ENCODE measurements at places on chromosomes 3 and 15.

DNA sequence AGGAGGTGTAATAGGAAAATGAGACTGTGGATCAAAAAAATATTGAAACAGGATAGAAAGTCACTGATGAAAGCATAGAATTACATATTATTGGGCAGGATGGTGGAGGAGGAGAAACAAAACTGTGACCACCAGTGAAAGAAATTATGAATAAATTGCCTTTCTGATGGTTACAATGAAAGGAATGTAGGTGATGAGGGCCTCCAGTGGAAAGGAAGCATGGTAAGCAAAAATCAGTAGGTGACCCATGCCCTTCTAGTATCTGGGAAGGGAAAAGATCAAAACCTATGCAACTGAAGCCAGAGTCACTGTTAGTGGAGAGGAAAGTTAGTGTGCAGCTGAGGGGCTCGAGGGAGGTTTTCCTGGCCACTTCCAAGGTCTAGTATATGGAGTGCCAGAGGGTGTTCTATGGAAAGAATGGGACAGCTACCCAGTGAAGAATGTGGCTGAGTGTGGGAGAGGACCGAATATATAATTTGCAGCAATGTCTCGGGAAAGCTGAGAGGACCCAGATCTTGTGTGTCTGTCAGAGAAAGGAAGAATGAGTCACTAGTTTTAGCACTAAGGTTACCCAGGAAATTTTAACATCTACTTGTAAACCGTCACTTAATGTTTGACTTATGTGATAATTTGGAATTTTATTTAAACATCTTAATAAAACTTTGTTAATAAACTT, 146.2 kb downstream of the NFKBIZ start:
- DNase-seq: no peak

GRCh38 chr3:139519998-139520737, 19.4 kb downstream of the RBP1 start:
- no peak for DNase-seq

DNA sequence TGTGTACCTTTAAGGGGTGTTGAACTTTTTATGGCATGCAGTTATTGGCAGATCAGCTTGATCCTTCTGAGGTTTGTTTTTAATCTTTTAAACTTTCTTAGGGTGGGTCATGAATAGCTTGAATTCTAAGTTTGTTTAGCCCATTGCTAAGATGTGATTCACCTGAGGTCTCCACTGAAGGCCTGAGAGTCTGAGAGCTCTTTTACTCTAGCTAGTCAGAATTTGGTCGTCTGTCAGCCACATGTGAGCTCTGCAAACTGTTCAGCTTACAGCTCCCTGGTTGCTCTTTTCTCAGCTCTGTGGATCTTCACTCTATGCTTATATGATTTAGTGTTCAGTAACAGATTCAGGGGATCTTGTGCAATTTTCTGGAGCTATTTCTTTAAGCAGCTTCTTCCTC, 161.3 kb downstream of the ABHD5 start:
- DNase-seq: no peak

GRCh38 chr15:81155375-81156218, 21.5 kb downstream of the CFAP161 start:
- DNase-seq: no peak

GRCh38 chr3:67646586-67647234, 7.7 kb downstream of the SUCLG2 start:
- no peak for DNase-seq

- no peak for DNase-seq
Measured at GRCh38 chr3:124664804-124665203, 65.4 kb upstream of the UMPS start.

Measured in stimulated activated CD4-positive, alpha-beta T cell treated with anti-CD3 and anti-CD28 coated beads, Interleukin-15, amount 100 ng/mL, for 48 hours (primary cell).